ENCODE measurements at places on chromosomes 1 and 21.

- no peak for DNase-seq
Measured at GRCh38 chr1:150875197-150876118, 941 bp downstream of the ARNT start.

DNA sequence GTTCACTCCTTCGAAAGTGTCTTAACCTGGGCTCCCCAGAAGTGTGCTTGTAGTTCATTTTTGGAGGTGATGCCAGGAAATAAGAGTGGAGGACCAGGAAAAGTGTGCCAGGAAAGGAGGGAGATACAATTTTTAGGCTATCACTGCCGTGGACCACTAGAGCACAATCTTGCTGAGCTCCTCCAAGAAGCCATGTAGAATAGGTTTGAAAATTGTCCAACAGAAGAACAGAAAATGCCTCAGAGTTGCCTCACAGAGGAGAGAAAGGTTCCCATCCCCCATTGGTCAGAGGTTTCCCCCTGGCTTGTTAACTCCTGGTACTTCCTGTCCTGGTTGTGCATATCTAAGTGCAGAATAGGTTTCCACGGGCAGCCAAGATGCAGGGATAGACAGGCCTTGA lies 41.6 kb downstream of the CATSPERE start:
- no peak for DNase-seq

- no peak for DNase-seq
Measured at GRCh38 chr1:163774978-163775620, 453.3 kb downstream of the NUF2 start.

- no peak for DNase-seq
Measured at GRCh38 chr1:178037510-178038253, 56.2 kb upstream of the RASAL2 start.

- DNase-seq: peak; percentile 97
Measured at GRCh38 chr1:203290261-203291089, 14.8 kb upstream of the BTG2 start.

DNA sequence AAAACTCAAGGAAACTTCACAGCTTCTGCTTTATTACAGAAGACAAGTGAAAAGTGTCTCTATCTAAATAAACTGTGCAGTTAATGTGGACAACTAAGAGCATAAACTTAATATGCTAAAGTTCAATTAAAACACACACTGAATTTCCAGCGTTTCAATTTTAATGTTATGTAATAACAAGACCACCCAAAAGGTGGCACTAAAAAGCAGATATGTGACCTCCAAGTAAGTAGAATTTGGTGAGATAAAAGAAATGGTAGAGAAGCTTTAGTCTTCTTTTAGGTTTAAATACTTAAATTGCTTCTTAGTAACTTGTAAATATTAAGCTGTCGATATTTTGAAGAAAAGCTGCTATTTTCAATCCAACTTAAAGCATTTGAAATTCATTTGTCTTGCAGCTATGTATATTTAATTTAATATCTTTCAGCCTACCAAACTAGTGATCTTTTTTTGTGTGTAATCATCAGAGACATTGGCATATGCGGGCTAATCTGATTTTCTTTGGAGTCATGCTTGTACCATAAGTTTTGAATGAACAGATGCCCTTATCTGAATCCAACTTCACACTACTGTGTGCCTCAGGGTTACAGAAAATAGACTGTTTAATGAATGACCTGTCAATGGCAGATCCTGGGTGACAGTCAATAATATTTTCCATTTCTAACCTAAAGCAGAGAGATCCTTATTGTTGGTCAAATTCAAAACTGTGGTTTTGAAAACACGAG lies 36.5 kb upstream of the ADAMTS1 start:
- DNase-seq: no peak

DNA sequence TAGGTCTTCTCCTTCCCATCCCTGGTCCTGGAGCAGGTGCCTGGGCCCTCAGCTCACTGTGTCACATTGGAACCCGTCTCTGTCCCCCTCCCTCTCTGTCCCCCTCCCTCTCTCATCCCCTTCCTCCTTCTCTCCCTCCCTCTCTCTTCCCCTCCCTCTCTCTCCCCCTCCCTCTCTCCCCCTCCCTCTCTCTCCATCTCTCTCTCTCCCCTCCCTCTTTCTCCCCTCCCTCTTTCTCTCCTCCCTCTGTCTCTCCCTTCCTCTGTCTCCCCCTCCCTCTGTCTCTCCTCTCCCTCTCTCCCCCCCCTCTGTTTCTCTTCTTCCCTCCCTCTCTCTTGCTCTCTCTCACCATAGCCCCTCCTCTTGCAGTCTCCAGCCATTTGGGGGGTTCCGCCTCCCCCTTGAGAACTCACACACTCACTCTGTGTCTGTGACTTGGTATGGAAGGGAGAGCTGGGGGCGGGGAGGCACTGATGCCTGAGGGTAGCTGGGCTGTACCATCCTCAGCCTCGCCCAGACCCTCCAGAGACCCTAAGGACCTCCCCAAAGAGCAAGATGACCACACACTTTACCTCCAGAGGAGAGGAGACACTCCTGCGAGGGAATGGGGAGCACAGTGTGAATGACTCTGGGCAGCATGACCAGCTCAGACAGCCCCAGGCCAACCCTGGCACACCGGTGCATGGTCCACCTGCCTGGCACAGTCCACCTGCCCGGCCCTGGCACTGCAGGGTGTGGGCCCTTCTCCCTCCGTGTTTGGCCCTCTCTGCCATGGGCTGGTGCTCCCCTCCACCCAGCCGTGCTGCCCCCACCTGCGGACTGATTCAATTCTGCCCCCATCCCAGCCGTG lies 102.8 kb upstream of the ARHGEF16 start:
- no peak for DNase-seq

DNA sequence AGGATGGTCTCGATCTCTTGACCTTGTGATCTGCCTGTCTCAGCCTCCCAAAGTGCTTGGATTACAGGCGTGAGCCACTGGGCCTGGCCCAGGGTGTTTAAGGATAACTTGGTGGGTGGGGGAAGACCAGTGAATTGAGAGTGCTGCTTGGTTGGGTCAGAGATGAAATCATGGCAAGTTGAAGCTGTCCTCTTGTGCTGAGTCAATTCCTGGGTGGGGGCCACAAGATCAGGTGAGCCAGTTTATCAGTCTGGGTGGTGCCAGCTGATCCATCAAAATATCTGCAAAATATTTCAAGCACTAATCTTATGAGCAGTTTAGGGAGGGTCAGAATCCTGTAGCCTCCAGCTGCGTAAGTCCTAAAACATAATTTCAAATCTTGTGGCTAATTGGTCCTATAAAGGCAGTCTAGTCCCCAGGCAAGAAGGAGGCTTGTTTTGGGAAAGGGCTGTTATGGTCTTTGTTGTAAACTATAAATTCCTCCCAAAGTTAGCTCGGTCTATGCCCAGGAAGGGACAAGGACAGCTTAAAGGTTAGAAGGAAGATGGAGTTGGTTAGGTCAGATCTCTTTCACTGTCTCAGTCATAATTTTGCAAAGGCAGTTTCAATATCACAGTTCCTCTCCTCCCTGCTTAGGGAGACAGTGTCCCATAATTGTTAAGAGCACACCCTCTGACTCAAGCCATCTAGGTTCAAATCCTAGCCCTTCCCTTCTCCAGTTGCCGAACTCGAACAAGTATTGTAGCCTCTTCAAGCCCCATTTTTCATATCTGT lies 66.8 kb upstream of the BACH1 start:
- no peak for DNase-seq

GRCh38 chr1:25435397-25436108 lies 4.9 kb downstream of the MACO1 start:
- DNase-seq: no peak

DNA sequence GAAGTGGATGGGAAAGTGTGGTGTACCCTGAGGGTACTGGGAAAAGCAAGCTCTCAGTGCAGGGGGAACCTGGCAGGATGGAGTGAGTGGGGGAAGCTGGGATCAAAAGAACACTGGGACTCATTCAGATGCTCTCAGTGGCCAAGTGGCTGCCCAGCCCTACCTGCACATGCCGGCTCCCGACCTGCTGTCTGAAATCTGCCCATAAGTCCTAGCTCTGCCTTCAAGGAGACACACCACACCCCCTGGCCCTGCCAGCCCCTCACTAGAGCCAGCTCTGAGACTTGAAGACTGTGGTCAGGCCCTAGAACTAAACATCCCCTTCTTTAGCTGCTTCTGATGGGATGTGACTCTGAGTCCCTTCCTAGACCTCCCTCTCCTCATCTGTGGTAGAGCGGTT lies 2.2 kb downstream of the TMEM54 start:
- DNase-seq: no peak

- no peak for DNase-seq
Measured at GRCh38 chr1:90768098-90768497, 51.0 kb upstream of the BARHL2 start.

GRCh38 chr1:17561561-17561985 lies 22.1 kb downstream of the ARHGEF10L start:
- no peak for DNase-seq

DNA sequence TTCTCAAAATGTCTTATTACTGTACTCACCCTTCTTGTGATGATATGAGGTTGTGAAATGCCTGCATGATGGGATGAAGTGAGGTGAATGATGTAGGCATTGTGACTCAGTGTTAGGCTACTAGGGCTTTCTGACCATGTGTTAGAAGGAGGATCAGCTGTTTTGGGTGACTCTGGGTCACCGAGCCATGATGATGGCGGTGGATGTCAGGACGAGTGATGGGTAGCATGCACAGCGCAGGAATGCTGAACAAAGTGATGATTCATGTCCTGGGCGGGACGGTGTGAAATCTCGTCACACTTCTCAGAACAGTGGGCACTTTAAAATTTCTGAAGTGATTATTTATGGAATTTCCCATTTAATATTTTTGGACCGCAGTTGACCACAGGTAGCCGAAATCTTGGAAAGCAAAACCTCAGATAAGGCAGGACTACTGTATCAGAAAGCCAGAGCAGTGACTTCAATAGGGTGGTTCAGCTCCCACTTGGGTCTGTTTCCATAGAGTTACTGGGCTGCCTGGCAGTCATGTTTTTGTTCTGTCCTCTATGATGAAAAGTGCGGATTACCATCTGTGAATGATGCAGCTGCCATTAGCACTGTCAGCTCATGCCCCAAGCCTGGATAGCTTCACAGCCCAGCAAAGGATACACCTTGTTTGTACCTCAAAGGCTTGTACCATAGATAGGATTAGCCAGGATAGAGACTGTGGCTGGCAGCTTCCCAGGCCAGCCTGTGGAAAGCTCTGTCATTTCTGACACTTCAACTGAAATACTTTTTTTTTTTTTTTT lies 26.6 kb downstream of the IL6R start:
- peak; percentile 31 for DNase-seq

DNA sequence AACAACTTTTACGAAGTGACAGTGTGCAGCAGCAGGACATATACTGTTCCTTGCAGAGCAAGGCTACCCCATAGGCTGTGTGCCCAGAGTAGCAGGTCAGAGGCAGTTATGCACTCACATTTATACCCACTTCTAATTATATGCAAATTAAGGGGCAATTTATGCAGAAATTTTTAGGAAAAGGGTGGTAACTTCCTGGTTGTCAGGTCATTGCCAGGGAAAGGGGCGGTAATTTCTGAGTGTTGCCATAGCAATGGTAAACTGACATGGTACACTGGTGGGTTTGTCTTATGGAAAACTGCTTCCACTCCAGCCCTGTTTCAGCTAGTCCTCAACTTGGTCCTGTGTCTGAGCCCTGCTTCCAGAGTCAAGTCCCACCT lies 12.0 kb upstream of the SLAMF1 start:
- DNase-seq: no peak

DNA sequence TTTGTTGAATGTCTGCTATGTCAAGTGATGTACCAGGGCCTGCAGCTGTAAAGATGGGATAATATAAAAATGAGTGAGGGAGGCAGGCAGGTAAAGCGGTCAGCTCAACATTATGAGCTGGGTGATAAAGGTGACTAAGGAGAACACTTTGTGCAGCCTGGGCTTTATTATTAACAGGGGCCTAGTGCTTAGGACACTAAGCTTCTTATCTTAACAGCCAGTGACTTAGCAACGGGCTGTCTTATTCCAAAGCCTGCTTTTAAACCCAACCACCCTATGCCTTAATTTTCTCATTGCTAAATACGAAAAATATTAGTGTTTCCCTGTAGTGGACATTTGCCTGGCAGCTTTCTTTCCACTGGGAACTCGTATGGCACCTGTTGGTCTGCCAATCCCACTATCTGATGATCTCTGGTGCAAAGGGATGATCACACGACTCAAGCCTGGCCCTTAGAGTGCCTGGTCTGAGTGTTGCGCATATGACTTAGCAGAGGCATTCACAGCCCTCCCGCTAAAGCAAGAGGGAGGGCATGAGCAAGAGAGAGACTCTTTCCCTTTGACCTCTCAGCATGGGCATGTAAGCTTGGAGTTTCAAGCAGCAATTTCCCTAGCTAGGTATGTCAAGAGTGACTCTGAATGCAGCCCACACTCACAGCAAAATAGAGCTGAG lies 98.6 kb upstream of the PAPPA2 start:
- no peak for DNase-seq

DNA sequence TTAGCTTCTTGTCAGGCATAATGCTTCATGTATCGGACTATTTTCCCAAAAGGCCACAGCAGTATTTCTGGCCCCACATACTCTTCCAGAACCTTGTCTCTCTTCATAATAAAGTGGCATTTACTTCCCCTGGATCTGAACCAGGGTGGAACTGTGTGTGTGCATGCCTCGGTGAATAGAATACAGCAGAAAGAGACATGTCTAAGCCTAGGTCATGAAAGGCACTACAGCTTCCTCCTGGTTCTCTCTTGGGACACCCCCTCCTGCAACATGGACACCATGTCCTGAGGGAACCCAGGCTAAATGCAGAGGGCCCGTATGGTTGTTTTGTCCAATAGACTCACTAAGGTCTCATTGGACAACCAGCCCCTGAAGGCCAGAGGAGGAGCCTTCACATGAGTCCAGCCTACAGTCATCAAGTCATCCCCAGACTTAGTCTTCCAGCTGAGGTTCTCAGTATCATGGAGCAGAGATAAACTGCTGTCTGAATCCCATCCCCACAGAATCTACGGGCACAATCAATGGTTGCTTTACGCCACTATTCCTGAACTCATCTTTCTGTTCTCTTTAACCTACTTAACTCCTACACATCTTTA lies 35.0 kb downstream of the USP24 start:
- DNase-seq: no peak

DNA sequence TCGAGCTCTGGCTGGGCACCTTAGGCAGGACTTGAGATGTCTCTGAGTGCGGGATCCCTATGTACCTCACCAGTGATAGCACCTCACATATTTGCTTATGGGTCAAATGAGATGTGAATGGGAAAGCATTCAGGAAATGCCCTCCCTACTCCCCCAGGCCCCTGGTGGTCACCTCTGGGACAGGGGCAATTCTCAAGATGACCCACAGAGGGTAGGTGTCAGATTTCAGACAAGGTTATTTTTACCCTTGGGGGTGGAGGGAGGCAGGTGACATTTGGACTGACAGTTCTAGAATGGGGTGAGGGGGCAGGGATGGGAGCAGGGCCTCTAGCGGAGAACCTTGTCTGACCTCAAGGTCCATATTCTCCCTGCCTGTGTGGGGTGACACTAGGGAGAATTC lies 27.1 kb downstream of the ACOT11 start:
- no peak for DNase-seq

GRCh38 chr1:70887936-70888335 lies 159.7 kb downstream of the PTGER3 start:
- no peak for DNase-seq

GRCh38 chr1:244171241-244171985 lies 120.3 kb downstream of the ZBTB18 start:
- no peak for DNase-seq

- no peak for DNase-seq
Measured at GRCh38 chr1:119323216-119323982, 45.2 kb upstream of the HAO2 start.

Measured in stimulated activated CD4-positive, alpha-beta T cell treated with anti-CD3 and anti-CD28 coated beads, Interleukin-4, amount 100 ng/mL, for 4 hours (primary cell).